NCI-H187 (cell line): ENCODE measurements at places on chromosomes 12 and 14.

GRCh38 chr12:107855471-107855870 is 81.0 kb downstream of the ASCL4 start:
- no peak for DNase-seq

DNA sequence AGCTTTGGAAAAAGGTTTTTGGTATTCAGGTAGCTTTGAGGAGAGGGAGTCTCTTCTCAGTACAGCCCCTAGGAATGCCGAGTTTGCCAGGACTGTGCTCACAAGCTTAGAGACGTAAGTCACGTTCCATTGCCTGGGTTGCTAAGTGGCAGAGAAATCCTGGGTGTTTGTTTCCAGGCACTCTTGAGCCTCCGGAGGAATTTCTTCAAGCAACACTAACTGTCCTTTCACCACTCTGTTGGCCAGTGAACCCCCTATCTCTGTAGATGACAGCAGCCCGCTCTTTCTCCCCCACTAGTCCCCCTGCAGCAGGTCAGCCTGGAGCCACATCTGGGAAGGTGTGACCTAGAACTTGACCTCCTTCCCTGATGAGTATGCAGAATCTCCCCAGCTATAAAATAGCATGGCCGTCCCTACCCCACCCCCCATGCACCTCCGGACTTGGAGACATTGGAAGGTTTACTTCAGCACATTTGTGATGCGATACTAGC is 162.7 kb downstream of the ZFP36L1 start:
- DNase-seq = no peak

DNA sequence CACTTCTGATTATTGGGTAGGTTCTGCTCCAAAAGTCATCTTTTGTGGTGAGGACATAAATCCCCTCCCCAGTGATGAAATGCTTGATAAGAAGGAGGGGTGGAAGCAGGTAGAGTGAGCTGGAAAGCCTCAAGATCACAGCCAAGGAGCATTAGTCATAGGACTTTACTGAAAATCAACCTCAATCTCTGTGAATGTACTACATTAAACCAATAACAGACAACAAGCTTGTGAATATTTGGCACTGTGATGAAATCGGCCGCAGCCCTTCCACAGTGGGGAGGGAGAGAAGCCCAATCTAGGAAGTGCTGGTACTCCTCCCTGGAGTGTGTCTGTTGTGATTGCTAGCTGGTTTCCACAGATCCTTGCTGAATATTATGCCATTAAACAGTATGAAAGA is 41.2 kb upstream of the PTCSC3 start:
- peak; percentile 78 for DNase-seq

DNA sequence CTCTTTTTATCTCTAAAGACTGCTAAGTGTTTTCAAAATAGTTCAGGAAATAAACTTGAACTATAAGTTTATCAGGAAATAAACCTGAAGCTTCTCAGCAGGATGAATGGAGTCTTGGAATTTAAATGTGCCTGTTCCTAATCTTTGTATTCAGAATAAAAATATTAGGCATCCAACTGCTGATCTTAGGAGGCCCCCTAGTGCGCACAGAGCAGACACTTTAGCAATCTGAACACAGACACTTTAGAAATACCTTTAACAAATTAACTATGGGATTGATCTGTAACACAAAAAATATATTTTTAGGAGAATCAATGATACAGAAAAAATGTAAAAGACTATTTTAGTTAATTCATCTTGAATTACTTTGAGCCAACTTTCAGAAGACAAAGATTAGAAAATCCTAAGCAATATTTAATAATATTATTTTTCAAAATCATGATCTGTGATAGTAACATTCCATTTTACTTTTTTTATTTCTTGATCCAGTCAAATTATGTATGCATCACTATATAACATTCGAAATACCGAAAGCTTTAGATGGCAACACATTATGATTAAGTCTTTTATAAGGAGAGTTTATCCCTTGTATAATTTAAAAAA is 80.9 kb downstream of the SLC41A2 start:
- DNase-seq = no peak

DNA sequence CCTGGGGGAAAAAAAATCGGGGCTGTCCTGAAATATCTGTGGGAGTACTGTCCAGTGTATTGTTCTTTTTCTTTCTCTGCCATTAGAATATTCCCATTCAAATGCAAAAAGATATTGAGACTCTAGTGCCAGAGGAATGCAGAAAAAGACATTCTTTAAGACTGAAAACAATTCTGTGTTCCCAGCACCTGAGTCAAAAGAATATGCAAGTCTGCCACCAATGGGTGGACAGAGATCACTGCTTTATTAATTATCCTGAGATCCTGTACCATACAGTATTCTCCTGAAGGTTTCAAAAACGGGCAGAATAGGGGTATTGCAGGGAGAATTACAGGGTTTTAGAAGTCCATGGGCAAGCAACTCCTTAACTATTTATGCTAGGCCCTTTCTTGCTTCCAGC is 361.8 kb downstream of the C12orf50 start:
- DNase-seq = no peak

GRCh38 chr14:76770521-76771436 is 9.5 kb downstream of the VASH1 start:
- no peak for DNase-seq

GRCh38 chr12:102297412-102297811 is 99.8 kb upstream of the PMCH start:
- DNase-seq = no peak
